HepG2 (cell line): ENCODE measurements at places on chromosomes 4 and X. TPM values are rescaled to one million over a fixed set of nuclear protein-coding genes. Genes with fewer than 3 reads are reported as not detected.

- DNase-seq, result no peak
Observed at GRCh38 chrX:4091046-4091760, 377.8 kb upstream of the PRKX start.

DNA sequence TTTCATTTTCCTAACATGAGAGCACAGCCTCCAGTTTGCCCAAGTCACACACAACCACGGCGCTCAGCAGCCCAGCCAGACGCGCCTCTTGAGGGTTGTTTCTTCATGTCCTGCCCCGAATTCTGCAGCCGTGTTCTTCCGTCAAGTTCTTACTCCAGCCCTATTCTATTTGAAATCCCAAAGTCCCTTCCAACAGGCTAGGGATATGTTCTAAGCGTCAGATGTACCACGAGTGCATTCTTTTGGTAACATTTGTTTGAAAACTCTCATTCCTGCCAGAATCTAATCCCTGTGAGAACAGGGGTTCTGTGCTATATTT, 23.1 kb downstream of the ACSL1 start:
- no peak for DNase-seq

The CHIC1 gene
- 0.04 TPM in 1 of 2 replicates, not detected in the other for total RNA-seq

- DNase-seq, result no peak
Observed at GRCh38 chrX:66162331-66162822, 1.7 kb upstream of the HEPH start.

GRCh38 chrX:13835825-13836224, 18.9 kb upstream of the GPM6B start:
- DNase-seq, result no peak

DNA sequence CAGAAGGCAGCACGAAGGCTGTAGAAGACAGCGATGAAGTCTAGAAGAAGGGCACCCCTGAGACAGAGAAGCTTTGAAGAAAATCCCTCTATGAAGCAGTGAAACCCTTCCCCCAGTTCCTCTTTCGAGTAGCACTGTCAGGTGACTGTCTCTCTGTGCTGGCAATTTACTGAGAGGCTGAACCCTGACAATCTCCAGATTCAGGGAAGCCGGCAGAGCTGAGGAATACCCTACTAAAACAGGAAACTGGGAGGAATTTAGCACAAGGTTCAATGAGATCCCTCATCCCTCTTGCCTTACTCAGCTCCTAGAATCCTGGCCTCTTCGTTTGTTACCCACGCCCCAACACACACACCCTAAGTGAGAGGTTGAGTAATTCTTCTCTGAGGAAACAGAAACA, 239.7 kb upstream of the NOCT start:
- no peak for DNase-seq

DNA sequence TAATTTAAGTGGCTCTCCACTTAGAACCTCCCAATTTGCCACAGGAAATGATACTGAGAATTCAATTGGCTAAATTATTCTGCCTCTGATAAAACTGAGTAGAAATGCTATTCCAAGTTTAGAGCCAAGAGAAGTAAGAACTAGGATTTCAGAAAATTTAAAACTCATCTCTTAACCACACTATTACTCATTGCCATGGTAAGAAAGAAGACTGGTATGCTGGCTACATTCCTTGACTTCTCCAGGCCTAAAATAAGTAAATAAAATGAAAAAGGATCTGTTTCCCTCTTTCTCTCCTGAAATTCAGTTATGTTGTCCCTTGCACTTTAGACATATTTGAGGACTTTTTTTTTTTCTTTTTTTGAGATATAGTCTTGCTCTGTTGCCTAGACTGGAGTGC, 23.3 kb downstream of the ZNF280C start:
- no peak for DNase-seq

The HTR2C gene
- not detected in 2 replicates for total RNA-seq

The CDX4 gene
- not detected in 2 replicates for total RNA-seq
